ENCODE measurements at places on chromosomes 2 and 18.

- DNase-seq: peak; percentile 24
Observed at GRCh38 chr2:124323321-124323720, 298.2 kb downstream of the CNTNAP5 start.

- no peak for DNase-seq
Observed at GRCh38 chr2:126719191-126719832, 63.4 kb downstream of the GYPC start.

DNA sequence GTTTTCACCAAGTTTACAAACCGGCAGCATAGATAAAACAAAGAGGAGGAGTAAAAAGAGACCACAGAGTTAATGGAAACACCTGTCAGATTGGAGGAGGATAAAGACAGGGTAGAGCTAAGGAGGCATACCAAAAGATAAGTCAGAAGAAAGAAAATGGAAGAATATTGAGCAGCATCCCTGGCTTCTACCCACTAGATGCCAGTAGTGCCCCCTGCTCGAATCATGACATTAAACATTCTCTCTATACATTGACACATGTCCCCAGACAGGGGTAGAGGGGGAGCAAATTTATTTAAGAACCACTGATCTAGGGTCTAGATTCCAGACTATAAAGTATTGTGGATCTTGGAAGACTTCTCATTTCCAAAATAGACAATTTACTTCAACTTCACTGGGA, 159.8 kb upstream of the ETAA1 start:
- no peak for DNase-seq

- DNase-seq: peak; percentile 83
Observed at GRCh38 chr18:12308386-12309100, 502 bp downstream of the TUBB6 start.

- DNase-seq: no peak
Observed at GRCh38 chr2:172249334-172249733, 146.6 kb upstream of the DLX2 start.

DNA sequence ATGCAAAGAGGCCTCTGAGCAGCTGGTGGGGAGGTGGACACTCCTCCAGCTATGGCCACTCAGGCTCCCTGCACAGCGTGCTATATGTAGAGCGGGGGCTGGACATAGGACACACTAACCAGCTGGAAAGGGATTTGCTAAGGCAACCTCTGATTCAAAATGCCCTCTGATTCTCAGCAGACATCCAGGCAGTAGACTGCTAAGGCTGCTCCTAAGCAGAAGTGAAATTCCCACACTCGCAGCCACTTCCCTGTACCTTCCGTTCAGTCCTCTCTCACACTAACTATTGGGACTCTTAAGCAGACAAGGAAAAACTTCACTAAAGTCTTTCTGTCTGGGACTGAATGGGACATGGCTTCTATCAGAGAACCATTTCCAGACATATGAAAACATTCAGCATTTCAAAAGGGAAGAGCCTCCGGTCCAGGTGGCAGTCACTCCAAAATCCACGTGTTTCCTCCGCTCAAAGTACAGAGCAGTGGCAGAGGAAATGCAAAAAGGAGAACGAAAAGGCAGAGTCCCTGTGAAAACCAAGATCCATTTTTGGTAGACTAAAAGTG, 265.8 kb downstream of the TTC32 start:
- no peak for DNase-seq

GRCh38 chr2:70816726-70817125, 3.7 kb downstream of the CLEC4F start:
- DNase-seq: no peak

DNA sequence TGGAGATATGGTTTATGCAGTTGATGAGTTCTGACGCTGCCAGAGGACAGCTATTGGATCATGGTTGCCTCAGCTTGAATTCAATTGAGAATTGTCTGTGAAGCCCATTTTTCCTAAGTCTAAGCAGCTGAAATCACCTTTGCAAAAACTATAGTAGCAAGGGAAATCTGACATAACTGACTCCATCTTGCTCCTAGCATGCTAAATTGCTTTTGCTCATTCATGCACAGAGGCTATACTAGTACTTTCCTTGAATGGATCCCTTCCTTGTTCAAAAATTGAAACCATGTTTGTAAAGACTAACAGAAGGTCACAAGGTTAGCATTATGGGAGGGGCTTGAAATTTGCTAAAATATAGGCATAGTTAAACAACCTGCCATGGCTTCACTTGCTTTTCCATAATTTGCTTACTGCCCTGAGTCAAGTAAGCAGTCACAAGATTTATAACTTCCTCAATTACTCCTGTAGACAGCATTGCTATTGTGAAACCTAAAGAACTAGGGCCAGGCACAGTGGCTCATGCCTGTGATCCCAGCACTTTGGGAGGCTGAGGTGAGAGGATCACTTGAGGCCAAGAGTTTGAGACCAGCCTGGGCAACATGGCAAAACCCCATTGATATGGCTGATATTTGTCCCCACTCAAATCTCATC, 41.2 kb downstream of the CHRNA1 start:
- no peak for DNase-seq

- no peak for DNase-seq
Observed at GRCh38 chr18:25510096-25510495, 158.1 kb upstream of the ZNF521 start.

DNA sequence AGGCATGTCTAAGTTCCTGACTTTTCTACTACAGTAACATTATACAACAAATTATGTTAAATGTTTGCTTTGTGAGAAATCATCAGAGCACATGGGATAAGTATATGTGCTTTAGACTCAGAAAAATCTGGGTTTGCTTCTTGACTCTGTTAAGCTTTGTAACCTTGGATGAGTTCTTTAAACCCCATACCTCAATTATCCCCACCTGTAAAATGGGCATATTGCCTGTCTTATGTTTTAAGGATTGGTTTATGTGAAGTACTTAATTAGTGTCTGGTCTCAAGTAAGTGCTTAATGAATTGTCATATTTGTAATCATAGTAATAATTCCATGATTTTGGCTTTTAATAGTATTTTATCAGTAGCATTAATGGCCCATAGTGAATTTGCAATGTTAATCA, 135.8 kb downstream of the TAF4B start:
- no peak for DNase-seq

DNA sequence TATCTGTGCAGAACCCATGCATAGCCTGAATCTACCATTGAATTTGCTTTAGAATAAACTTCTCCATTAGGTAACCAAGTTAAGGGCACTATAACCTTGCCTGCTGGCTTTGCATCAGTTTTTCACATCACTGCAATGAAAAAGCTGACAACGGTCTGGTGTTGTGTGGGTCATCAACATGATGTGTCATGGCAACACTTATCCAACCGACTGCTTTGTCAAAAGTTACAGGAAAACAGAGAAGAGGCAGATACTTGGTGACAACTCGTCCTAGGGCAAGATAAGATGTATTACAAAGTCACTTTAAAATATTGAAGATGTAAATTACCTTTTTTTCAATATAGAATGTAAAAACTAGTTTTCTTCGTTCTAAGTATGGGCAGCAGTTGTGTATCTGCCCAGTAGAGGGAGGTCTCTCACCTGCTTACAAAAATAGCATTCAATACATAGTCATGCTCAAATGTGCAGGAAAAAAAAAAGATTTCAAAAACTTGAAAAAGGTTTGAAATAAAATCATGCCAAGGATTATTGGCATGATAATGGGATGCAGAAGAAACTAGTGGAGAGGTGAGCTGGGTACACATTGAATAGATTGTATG, 96.3 kb downstream of the EVA1A start:
- DNase-seq: peak; percentile 19

- DNase-seq: no peak
Observed at GRCh38 chr2:224689539-224689938, 26.6 kb downstream of the CCDC195 start.

DNA sequence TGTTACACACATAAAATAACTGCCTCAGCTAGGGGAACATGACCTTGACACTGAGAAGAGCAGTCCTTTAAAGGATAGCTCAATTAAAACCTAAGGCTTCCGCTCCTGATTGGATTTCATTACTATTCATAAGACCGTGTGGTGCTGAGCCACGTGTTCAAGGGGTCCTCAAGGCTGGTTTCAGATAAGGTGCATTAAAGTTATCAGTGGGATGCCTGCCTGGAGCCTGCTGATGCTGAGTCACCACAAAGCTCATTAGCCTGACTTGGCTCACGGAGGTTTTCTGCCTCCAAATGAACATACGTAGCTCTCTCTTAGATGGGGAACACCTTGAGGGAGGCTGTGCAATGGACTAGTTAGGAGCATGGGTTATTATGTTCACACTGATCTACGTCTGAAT, 518.9 kb downstream of the TDRD15 start:
- DNase-seq: no peak

- no peak for DNase-seq
Observed at GRCh38 chr2:54725343-54726099, 2.1 kb downstream of the EML6 start.

GRCh38 chr18:35387152-35387571, 10.0 kb upstream of the ZNF396 start:
- peak; percentile 24 for DNase-seq

DNA sequence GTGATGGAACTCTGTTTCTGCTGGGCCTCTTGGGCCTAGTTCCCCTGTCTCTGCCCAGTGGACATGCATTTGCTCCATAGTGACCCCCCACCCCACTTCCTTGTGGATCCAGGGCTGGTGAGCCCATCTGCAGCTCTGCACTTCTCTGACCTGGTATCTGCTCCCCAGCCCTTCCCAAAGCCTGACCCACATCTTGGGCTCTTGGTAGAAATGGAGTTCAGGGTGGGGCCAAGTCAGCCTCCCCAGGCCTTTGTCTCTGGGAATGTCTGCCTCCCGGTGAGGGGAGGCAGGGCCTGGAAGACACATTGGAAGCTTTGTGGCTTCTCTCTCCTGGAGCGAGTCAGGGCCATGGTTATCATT, 6.3 kb upstream of the TRAF3IP1 start:
- DNase-seq: no peak

GRCh38 chr18:44681076-44681970, 635 bp downstream of the SETBP1 start:
- DNase-seq: no peak

DNA sequence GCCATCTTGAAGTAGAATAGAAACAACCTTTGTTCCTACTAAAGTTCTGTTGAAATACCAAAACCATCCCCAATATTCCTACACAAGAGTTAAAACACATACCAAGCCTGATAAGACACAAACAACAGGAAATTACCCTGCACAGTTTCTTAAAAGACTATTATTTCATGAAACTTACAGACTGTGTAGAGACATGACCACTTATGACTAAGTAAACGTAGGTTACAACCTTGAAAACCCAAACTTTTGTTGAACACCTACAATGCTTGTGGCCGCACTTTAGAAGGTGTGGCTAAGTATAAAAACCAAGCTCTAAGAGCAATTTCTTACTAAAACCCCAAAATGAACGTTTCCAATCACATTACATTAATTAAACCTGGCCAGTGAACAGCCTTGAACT, 2.0 kb downstream of the SMAD2 start:
- DNase-seq: no peak

GRCh38 chr18:40412410-40412809, 1542.6 kb upstream of the PIK3C3 start:
- no peak for DNase-seq

DNA sequence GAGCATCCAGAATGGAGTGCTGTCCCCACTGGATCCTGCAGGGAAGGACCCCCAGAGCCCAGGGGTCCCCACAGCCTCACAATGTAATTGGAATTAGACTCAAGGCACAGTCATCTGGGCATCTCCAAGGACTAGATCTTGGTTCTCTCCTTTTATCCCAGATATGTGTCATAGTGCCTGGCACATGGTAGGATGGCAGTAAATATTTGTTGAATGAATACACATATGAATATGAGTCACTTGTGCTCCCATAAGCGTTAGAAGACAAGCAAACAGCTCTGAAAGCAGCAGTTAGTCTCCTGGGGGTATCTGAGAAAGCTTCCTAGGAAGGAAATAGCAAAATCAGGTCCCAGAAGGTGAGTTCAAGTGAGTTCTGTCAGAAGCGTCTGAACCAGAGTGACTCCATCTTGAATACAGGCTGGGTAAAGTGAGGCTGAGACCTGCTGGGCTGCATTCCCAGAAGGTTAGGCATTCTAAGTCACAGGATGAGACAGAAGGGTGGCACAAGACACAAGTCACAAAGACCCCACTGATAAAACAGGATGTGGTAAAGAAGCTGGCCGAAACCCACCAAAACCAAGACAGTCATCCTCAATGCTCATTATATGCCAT, 234.1 kb upstream of the ID2 start:
- DNase-seq: peak; percentile 61

- DNase-seq: peak; percentile 33
Observed at GRCh38 chr18:3625742-3626091, 175.7 kb downstream of the TGIF1 start.

DNA sequence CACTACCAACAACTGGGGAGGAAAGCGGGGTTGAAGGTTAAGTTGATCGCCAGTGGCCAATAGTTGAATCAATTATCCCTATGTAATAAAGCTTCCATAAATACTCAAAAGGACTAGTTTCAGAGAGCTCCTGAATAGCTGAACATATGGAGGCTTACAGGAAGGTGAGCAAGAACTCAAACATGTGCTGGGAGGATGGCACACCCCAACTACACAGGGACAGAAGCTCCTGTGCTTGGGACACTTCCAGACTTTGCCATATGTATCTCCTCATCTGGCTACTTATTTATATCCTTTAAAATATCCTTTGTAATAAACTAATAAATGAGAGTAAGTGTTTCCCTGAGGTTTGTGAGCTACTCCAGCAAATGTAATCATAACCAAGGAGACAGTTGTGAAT, 115.7 kb downstream of the HNMT start:
- no peak for DNase-seq

DNA sequence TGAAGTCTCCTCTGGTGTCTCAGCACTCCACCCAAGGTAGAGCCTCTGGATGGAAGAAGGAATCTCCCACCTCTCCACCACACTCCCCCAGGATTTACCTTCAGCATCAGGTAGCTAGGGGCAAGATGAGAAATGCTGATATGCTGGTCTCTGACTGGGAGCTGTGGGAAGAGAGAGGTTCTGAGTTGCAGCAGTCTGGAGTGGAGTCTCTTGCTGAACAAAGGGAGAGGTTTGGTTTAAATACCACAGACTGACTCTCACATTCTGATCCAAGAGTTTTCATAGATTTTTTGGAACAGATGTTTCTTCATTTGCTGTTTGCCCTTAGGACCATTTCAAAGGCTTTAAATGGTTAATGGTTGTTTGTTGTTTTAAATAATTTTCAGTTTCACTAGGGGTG, 1.1 kb upstream of the CFLAR start:
- no peak for DNase-seq
